ENCODE measurements at places on chromosomes 12 and 14.

DNA sequence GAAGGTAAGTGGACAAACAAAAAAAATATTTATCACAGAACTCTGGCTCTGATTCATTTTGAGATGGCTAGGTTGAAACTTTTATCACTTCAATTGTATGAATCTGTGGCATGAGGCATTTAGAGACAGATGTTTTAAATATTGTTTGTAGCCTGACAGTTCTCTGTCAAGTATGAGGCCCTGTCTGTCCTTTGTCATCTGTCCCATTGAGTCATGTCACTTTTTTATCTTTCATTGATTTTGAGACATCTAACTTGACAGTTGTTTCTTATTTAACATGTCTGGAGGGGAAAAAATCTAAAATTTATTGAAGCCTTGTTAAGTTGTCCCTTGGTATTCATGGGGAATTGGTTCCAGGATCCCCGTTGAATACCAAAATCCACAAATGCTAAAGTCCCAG, 829.5 kb downstream of the FSCB start:
- DNase-seq = no peak

GRCh38 chr14:58747181-58747580, 109.4 kb downstream of the DACT1 start:
- DNase-seq = no peak

DNA sequence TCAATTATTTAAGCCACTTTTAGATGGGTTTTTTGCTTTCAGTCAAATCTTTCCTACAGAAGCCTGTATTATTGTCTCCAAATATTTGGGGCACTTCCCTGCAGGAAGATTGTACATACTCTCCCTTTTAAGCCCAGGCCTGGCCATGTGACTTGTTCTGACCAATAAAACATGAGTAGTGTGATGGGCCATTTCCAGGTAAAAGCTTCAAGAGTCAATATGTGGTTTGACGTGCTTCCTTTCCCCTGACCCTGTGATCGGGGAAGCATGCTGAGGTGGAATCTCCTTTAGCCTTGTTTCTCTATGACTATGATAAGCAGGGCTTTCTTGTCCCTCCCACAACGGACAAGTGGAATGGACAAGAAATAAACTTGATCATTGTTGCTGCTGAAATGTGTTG, 14.2 kb upstream of the NIN start:
- DNase-seq = no peak

GRCh38 chr12:53500776-53501614, at the start of gene TARBP2:
TSS of gene TARBP2 (plus strand) at chr12:53501283. CDS start at chr12:53501409, 126 bp downstream.
- DNase-seq = peak; percentile 99

DNA sequence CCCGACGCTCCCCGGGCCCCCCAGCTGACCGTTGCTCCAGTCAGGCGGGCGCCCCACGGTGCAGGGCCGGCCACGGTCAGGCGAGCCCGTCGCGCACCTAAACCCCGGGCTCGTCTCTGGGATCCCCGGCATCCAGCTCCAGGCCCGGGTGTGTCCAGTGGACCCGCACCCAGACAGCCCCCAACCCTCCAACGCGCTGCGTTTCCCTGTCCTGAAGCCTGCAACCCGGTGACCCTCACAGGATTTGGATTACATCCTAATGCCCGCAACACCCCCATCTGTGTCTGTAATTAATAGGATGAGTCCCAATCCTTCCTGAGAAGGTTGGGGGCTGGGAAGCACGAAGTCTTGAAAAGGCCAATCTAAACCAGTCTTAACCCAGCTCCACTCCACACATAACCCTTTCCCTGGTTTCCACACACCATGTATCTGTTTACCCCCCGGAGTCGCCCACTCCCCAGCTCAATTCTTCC, 10.4 kb downstream of the CPNE6 start:
- no peak for DNase-seq

DNA sequence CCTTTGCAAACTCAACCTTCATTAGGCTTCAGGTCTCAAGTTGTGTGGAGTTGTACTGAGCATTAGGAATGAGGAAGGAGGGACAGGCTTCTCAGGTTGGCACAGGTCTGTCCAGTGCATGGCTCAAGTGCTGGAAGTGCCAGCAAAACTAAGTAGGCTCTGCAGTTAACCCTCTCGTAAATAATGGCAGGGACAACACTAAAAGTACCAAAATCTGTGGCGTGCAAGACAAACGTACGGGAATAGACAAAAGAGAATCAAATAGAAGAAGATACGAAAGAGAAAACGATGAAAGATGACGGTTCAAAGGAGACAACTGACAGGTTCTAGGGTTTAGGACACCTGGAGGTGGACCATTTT, 612 bp downstream of the TRAPPC6B start:
- DNase-seq = peak; percentile 49

DNA sequence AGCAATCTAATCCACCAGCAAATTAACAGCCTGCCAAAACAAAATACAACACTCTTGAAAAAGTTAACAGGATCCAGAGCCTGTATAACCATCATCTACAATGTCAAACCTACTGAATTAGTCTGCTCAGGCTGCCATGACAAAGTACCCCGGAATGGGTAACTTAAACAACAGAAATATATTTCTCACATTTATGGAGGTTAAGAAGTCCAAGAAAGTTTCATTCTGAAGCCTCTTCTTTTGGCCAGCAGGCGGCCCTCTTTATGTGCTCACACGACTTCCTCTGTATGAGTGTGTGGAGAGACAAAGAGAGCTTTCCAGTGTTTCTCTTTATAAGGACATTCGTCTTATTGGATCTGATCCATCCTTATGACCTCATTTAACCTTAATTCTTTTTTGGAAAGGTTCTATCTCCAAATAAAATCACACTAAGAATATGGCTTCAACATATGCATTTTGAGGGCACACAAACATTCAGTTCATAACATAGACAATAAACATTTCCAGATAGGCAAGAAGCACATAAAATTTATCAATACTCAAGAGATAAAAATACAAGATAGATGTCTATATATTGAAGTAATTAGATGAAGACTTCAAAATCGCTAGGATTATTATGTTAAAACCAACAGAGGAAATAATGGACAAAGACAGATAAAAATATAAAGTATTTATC, 5.9 kb upstream of the RERG start:
- peak; percentile 75 for DNase-seq

DNA sequence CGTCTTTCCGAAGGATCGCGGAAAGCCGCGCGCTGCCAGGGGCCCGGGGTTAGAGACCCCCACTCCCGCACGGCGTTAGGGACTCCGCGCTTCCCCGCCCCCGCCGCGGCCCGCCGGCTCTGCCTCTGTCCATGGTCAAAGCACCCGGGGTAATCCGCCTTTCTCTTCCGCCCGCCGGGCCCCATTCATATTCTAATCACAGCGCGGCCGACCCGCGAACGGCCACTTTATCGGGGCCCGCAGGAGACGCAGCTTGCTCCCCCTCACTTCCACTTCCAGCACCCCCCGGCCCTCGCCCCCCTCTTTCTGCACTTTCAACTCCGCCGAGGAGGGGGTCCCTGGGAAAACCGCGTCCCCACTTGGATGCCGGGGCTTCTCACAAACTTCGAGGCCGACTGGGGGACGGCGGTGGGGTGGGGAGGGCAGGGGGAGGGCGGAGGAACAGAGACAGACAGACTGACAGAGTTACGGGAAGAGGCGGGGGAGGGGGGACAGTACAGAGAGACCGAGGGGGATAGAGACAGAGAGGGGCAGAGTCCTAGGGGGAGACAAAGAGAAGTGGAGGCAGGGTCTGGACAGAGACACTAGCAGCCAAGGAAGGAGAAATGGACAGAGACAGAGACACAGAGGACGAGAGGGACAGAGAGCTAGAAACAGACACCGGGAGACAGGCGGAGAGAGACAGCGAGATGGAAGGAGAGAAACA, 1.1 kb upstream of the RFX4 start:
- DNase-seq = peak; percentile 61

GRCh38 chr12:90036637-90037036, 328.0 kb upstream of the ATP2B1 start:
- DNase-seq = no peak

DNA sequence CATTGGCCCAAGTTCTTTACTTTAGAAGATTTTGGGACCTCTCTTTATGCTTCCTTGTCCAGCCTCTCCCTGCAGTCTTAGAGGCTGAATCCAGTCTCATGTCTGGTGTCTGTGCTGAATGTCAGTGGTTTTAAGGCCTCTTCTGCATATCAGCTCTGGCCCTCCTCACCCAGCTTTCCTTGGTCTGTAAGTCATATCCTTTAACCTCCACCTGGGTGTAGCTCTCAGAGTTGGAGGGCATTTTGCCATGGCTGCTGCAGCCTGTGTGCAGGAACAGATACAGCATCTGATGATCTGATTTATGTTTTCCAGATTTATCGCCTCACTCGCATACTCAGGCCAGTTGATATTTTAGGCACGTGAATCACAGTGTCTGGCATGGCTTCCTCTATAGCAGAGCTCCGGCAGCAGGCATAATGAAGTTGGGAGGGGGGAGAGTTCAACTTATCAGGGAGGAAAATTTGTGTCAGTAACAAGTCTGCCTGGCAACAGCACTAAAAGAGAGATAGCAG, 335.0 kb downstream of the PCNX1 start:
- DNase-seq = no peak

- no peak for DNase-seq
These were observed 2.3 kb downstream of the KIF26A start for GRCh38 chr14:104140463-104141331.

DNA sequence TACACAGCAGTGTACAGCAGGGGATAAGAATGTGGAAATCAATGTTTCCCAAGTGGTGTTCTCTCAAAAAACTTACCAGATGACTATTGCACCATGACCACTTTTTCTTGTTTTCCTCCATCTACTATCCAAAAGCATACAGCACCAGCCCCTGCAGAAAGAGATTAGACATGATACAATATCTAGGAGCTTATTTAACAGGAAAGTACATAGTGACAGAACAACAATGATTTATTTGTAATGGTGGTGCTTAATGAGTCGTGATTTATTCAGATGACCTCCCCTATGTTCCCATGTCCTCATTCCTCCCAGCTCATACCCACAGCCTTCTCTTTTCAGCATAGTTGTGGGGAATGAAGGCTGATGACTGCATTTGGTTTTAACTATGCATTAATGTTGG, 413.6 kb downstream of the BTG1 start:
- no peak for DNase-seq

DNA sequence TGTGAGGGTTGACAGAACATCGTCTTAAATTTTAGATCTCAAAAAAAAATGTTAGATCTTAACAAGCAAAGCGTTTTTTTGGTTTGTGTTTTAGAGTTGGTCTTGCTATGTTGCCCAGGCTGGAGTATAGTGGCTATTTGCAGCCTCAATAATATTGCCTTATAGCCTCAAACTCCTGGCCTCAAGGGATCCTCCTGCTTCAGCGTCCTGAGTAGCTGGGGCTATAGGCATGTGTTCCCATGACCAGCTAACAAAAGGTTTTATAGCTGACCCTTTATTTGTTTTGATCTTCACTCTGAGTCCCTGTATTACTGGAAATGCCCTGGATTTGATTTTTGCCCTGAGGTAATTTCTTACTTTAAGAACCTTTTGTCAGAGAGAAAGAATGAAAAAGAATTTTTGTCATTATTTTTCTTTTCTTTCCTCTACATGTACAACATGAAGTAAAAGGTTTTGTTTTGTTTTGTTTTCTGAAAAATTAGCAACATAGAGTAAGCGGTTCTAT, 5.2 kb downstream of the INHBC start:
- DNase-seq = no peak

GRCh38 chr12:94690198-94690771, 39.9 kb upstream of the TMCC3 start:
- no peak for DNase-seq

DNA sequence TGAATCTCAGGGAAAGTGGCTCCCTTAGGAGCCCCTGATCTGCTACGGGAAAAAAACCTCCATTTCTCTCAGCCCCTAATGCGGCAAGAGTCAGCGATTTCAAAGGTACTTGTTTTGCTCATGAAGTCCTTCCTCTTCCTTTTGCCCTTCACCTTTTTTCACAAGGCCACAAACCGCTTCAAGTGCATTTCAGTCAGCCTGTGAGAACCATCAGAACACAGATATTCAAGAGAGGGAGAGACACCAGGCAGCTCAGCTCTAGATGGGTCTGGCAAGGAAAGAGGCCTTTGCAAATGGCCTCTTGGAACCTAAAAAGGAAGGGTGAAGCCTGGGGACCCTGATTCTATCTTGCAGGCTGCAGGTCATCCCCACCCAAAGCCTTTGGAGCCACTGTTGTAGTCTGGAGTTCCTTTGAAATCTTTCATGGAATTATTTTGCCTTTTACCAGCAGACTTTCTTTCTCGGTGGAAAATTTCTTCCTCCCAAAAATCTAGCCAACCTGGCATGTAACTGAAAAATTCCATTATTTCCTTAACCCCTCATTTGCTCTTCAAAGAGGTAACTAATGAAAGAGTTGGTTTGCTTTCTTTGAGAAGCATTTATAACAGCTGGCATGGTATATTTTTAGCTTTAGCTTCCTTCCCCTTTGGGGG, 145.0 kb downstream of the SAMD4A start:
- DNase-seq = no peak

DNA sequence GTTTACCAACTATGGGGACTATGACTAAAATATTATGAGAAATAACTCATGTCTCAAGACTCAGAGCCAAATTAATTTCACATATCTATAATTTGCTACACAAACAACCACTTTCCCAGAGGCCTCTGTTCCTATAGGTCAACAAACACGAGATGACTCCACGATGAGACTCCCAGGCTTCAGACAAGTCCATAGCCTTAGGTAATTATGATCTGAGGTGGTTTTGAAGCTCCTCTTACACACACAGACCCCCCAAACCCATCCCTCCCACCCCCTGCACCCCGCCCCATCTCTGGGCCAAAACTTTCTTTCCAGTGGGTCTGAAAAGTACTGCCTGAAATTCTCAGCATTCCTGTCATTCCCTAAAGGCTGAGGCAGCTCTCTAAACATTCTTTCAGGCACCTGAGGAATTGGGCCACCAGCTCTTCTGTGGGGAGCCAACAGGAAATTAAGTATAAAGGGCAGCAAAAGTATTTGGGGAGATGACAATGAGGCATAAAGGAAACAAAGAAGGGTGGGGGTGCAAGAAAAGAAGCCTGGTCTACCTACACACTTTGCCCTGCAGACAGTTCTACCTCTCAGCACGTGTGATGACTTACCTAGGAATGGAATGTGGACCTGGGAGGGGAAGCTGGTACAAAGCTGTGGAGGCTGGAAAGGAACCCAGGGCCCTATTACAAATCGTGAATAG, 143.6 kb downstream of the PAWR start:
- DNase-seq = no peak

DNA sequence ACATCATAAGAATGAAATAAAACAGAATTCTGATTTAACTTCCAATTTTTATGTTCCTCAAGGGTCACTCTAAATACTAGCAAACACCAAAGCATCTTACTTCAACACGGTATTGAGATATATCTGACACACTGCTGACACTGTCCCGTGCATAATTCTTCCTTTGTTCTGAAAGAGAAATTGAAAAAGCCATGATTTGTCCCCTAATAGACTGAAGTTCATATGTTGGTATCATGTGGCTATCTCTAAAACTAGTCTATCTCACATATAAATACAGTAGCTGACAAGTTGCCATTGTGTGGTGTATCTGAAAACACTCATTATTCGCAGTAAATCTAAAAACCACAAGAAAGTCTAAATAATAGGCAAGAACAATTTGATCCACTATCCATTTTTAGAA, 118.4 kb downstream of the EPS8 start:
- DNase-seq = no peak

GRCh38 chr12:52600941-52601481, at the start of gene KRT72:
TSS of gene KRT72 (minus strand) at chr12:52601463. CDS start at chr12:52601452, 11 bp downstream.
- DNase-seq = no peak
